HAP-1 (cell line): ENCODE measurements at places on chromosomes 2 and 18.
A peak's percentile ranks its signal among the peaks of the same experiment; 100 is the strongest.

DNA sequence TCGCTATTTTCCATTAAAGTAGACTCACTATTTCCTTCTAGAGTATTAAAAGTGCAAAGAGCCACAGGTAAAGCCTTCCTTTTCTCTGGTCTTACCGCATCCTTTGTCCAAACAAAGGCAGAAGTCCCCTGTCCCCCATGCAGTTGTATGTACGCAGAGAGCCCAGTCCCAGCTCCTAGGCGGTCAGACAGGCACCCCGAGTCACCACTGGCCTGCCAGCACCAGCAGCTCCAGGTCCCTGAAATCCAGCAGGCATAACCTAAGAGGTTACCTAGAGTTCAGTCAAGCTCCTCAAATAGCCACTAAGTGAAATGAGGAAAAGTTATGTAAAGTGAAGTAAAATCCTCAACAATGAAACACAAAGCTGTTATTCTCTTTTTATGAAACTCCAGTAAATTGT is 60.4 kb upstream of the TWIST2 start:
- DNase-seq = no peak

DNA sequence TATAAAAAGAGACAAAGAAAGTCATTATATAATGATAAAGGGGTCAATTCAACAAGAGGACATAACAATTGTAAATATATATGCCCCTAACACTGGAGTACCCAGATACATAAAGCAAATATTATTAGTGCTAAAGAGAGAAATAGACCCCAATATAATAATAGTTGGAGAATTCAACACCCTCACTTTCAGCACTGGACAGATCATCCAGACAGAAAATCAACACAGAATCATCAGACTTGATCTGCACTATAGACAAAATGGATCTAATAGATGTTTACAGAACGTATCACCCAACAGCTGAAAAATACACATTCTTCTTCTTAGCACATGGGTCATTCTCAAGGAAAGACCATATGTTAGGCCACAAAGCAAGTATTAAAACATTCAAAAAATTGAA is 31.7 kb downstream of the CLHC1 start:
- DNase-seq = no peak

DNA sequence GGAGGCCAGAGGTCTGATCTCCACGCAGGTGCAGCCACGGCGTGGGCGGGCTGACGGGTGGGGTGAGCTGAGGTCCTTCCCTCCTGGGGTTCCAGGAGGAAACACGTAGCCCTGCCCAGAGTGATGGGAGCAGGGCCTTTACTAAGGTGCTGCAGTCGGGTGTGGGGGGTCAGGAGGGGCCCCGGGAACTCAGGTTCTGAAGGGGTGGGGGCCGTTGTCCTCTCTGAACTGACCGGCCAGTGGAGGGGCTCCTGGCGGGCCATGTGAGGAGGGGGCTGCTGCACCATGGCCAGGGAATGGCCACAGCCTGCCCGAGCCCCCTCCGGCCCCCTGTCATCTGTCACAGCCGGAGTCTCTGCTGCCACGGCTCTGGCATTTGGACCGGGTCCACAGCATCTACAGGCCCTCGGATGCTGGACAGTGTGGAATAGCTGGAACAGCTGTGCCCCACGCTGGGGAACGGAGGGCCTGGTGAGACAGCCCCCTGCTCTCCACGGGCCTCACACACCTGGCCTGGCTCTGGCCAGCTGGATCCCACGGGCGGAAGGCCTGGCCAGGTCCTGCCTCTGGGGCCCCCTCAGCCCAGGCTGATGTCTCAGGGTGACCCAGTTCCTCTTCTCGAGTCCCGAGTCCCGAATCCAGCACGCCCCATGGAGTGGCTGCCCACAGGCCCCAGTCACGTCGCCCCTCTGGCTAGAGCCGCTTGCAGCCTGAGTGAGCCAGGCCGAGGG is 145.6 kb upstream of the GPC1 start:
- no peak for DNase-seq

- peak; percentile 89 for DNase-seq
These were observed at the start of gene FSIP2 for GRCh38 chr2:185738679-185739472. Gene FSIP2, plus strand, starts transcription at chr2:185738804. Its CDS starts 91 bp downstream, at chr2:185738895.

- no peak for DNase-seq
These were observed 9.6 kb downstream of the DCDC2C start for GRCh38 chr2:3712831-3713503.

DNA sequence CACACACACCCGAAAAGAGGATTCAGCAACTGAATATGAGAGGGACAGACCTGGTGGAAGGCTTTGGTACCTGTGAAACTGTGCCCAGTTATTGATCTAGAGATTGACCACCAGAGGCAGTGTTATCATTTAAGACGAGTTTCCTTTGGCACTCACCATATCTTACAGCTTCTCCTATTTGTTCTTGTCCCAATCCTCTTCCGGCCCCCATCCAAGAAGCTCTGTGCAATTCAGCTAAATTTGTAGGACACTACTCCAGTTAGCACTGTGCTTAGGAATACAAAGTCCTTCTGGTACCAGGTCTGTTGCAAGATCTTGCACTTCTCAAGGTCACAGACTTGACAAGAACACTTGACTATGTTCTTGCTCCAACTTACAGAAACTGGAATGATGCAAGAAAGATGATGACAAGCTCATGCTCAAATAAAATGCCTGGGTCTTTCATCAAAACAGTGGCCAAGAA is 177.7 kb downstream of the TMEM247 start:
- peak; percentile 51 for DNase-seq

GRCh38 chr2:1081451-1082225 is 131.0 kb downstream of the SNTG2 start:
- DNase-seq = no peak

- DNase-seq = peak; percentile 60
These were observed 108.5 kb downstream of the STK39 start for GRCh38 chr2:168138901-168139300.

DNA sequence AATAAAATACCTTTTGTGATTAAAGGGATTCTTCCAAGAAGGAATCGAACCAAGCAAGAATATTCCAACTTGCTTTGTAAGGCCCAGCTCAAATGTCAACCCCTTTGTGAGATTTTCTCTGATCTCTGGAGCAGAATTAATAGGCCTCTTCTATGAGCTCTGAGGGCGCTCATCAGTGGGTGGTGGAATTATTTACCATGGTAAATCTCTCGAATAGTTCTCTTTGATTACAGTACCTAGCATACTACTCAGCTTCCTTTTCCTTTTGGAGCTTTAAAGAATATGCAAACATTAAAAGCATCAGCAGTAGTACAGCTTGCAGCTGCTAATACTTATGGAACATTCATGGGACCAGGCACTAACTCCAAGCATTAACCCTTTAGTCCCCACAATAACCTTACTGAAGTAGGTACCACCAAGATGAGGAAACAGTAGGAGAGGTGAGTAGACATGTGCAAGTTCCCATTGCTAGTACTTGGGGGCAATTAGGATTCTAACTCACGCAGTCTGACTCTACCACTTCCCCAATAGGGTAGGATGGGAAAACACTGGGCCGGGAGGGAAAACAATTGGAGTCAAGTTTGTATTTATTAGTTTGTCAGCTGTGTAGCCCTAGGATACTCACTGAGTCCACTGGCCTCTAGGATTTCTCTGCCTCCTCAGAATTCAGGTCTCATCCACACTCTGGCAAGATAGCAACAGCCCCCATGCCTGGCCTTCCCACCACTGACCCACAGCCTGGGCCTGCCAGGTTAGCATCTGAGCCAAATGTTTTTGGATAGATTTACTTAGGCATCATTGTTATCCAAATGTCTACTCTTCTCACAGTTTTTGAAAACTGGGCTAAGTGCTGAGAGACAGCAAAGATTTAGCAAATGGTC is 21.7 kb downstream of the ADD2 start:
- DNase-seq = peak; percentile 37

DNA sequence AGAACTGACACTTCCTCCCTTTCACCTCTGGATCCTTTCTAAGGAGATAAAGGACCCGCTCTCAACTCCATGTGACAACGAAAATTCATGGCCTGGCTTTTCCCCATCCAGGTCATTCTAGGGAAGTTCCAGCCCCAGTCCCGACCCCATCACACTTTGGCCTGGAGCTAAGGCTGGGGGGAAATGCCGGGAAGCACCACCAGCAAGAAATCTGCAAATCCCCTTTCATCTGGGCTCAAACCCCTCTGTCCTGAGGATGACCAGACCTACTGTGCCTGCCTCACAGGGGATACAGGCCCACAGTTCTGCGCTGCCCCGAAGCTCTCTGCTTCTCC is 1.3 kb downstream of the SIX2 start:
- DNase-seq = no peak

- no peak for DNase-seq
These were observed 7.7 kb downstream of the MAPRE3 start for GRCh38 chr2:26978061-26978596.

DNA sequence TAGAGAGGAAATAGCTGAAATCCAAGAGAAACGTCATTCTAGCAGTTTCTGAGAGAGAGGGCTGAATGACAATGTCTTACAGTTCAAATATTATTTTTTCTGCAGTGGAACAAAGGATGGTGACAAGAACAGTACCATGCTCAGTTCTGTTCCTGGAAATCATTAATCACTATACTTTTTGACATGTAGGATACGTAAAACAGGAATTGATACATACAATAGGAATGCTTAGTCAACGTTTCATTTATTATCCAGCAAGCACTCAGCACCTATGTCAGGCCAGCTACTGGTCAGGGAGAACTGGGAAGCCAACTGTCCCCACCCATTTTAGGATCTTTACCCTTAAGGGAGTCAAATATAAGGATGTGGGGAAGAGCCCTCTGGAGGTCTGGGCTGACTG is 114.7 kb downstream of the DHRS9 start:
- DNase-seq = no peak

- DNase-seq = peak; percentile 83
These were observed 70.1 kb downstream of the QPCT start for GRCh38 chr2:37414470-37414949.

DNA sequence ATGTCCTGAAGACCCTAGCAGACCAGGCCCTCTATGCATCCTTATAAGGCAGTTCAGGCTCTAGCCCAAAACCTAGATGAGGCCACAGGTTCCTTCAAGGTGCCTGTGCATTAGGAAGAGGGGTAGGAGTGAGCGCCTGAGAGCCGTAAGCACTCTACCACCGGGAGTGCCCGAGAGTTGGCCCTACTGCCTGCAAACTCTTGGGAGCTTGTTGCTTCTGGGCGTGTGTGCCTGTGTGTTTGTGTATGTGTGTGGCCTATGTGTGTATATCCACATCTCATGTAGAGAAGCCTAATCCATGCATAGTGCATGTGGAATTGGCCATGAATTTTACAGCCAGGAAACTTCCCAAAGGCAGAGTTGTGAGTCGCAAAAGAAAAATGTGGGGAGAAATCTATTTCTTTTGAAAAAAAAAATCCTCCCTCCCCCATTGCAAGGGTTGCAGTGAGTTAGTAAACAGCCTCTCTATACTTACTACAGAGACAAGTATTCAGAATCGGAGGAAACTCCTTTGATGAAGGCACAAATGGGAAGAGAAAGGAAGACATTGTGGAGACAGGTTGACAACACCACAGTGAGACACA is 96.8 kb downstream of the ADD2 start:
- no peak for DNase-seq

- DNase-seq = no peak
These were observed 157.9 kb downstream of the LRRC30 start for GRCh38 chr18:7388741-7389140.

GRCh38 chr2:168649105-168649504 is 153.3 kb upstream of the NOSTRIN start:
- no peak for DNase-seq

DNA sequence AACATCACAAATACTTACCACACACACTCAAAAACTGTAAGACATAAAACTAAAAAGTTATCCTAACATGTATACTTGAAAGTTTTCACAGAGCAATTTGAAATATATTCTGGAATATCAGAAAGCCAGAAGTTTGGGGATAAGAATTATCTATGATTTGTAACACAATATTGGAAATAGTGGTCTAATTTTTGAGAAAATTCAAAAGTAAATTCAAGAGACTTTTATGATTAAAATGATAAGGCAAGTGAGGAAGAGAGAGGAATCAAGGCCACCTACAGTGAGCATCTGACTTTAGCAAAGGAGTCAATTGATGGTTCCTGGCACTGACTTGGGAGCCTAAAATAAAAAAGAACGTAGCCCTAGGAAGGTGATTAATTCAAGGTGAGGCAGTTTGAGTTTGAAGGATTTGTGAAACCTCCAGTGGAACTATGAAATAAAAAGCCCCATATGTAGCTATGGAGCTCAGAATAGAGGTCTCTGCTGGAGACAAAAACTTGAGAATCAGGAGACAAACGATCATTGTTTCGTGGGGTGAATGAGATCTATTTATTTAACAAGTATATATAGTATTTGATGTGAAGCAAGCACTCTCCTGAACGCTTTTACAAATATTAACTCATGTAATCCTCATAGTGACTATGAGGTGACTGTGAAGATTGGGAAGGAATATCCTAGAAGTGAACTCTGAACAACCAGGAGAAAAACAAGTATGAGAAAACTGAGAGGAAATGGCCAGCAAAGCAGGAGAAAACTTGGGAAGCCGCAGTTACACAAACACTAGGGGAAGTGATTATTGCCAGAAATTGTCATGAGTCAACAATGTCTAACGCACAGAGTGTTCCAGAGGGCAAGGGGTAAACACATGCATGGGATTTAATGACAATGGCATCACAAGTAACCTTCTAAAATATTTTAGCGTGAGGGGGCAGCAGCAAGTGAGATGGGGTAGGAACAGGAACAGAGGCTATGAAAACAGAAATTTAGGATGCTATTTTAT is 12.8 kb downstream of the TFPI start:
- DNase-seq = no peak

DNA sequence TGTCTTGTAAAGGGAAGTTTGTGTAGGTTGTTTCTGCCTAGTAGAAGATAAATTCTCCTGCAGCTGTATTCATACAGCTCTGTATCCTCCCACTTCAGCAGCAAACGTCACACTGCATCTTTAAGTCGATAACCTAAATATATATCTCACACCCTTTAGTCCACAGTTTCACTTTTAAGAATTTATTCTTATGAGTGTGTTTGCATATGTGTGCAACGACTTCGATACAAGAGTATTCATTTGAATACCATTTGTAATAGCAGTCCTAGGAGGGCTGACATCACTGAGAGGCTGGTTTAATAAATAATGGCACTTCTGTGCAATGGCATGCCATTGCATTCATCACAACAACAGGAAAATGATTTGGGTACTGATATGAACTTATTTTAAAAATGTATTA is 63.8 kb upstream of the MSH6 start:
- DNase-seq = no peak

DNA sequence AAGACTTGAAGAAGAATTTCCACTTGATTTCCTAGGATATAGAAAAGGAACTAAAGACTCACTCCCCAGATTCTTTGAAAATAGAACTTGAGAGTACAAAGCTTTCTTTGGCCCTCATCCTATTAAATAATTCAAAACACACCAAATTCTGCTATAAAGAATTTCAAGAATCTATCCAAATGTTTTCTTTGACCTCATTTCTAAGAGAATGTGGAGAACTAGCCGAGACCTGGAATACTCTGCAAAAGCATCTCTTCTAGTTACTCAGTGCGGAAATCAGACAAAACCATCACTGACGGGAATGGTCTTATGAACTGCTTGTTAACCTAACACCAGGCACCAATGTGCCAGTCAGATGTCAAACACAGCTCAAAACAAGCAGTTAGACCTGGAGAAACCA is 44.2 kb upstream of the ARL5A start:
- DNase-seq = no peak

GRCh38 chr18:44813586-44813985 is 132.9 kb downstream of the SETBP1 start:
- DNase-seq = no peak
